T-cell (primary cell): ENCODE measurements at places on chromosomes 4 and X.
A peak's percentile ranks its signal among the peaks of the same experiment; 100 is the strongest.

DNA sequence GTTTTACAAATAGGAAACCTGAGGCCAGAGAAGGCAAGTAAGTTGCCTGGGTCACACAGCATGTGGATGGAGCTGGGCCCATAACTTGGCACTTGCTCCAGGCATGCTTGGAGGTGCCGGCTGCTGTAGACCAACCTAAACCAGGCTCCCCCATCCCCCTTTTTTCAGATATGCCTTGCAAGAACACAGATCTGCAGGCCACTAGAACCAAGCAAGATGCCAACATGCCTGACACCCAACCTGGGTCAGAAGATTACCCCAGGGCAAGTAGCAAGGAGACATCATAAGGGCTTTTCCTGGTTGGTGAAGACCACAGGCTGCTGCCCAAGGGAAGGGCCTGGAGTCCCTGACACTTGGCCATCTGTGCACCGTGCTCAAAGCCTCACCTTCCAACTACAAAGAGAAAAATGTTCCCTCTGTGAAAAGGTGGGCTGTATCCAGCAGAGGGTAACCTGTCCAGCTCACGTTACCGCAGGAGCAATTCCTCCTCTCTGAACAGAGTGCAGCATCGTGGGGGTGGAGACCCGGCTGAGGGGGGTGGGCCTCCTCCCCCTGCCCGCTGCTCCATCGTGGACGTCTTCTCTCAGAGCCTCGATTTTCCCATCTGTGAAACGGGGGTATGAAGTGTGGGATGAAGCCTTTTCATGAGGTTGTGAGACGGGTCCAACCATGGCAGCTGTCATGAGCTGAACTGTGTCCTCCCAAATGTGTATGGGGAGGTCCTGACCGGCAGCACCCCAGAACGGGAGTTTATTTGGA is 23.0 kb downstream of the HMX1 start:
- H3K36me3 ChIP-seq = no peaks in the 10 kb centered on the region
- peaks cover 52% of the 10 kb centered on the region for H3K27me3 ChIP-seq
- DNase-seq = no peak
- no peak overlapping the region for H3K4me3 ChIP-seq
- H3K4me1 ChIP-seq = no peaks in the 10 kb centered on the region
- no peak overlapping the region for H3K27ac ChIP-seq

- H3K36me3 ChIP-seq = no peaks in the 10 kb centered on the region
- DNase-seq = no peak
- H3K4me3 ChIP-seq = no peak overlapping the region
- no peaks in the 10 kb centered on the region for H3K4me1 ChIP-seq
These were observed 52.7 kb downstream of the NPY1R start for GRCh38 chr4:163279713-163280112.

- H3K36me3 ChIP-seq = no peaks in the 10 kb centered on the region
- no peak for DNase-seq
- no peak overlapping the region for H3K4me3 ChIP-seq
- H3K4me1 ChIP-seq = no peaks in the 10 kb centered on the region
These were observed 67.1 kb downstream of the PGRMC2 start for GRCh38 chr4:128220286-128221235.

DNA sequence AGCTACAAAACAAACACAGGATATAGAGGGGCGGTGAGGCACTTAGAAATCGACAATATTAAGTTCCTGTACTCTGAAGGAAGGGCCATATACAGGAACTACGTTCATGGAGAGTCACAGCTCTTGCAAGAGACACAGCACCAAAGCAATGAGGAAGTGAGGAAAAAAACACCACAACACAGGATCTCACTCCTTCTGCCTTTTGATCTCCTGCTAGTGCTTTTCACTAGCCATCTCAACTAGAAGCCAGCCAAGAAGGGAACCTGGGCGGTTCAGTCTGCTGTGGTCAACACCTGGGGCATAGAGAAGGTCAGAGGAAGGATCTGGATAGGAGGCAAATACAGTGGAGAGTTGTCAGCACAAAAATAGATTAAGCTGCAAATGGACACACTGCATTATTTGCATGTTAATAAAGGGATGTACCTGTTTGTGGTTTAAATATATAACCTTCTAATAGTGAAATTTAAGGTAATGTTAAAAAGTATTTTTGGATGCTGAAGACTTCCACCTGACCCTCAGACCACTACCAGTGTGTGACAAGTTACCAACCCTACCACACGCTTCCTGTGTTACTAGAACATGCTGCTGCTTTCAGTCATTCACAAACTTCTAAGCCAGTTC is 104.6 kb downstream of the DTHD1 start:
- H3K27ac ChIP-seq = peak overlapping the region; percentile 83
- H3K36me3 ChIP-seq = no peaks in the 10 kb centered on the region
- DNase-seq = peak; percentile 45
- peaks cover 9% of the 10 kb centered on the region for H3K4me1 ChIP-seq
